AG08395 (cell line): ENCODE measurements at places on chromosomes 1 and 21.

GRCh38 chr1:92957030-92957734 lies 4.1 kb downstream of the DIPK1A start:
- DNase-seq: no peak

- no peak for DNase-seq
These were observed 49.1 kb downstream of the TRABD2B start for GRCh38 chr1:47948126-47948525.

DNA sequence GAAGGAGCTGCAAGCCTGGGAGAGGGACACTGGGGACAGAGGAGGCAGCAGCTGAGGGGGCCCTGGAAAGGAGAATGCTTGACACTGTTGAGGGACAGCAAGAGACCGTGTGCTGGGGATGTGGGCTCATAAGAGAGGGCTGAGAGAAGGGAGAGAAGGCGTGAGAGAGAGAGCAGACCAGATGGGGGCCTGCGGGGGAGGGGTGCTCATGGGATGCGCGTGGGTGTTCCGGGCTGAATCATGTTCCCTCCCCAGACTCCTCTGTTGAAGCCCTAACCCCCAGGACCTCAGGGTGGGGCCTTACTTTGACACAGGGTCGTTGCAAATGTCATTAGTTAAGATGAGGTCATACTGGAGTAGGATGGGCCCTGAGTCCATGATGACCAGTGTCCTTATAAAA lies 40.8 kb downstream of the NTPCR start:
- DNase-seq: no peak

- peak; percentile 85 for DNase-seq
These were observed 155.0 kb upstream of the EDN2 start for GRCh38 chr1:41639332-41639936.

GRCh38 chr21:16420031-16420724 lies 690.4 kb downstream of the USP25 start:
- DNase-seq: peak; percentile 5

GRCh38 chr1:40310983-40311642 lies 6.0 kb downstream of the COL9A2 start:
- no peak for DNase-seq

- no peak for DNase-seq
These were observed 39.8 kb downstream of the VPS26C start for GRCh38 chr21:37227071-37228002.

DNA sequence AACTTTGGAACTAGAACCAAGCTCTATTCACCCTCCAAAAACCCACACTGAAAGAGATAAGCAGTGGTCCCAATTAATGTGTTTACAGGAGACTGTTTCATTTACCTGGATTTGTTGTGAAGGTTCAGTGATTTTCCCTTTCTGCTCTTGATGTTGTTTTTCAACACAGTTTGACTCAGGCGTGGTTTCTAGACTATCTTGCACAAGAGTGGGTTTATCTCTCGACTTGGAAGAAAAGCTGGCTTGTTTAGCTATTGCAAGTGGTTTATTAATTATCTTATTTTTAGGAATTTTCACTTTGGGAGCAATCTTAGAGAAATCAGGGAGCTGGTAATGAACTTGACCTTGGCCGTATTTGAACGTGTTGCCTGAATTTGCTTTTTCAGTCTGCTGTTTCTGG lies 5.3 kb downstream of the AKNAD1 start:
- no peak for DNase-seq

GRCh38 chr1:245986404-245987218 lies 520.5 kb downstream of the SMYD3 start:
- peak; percentile 69 for DNase-seq

DNA sequence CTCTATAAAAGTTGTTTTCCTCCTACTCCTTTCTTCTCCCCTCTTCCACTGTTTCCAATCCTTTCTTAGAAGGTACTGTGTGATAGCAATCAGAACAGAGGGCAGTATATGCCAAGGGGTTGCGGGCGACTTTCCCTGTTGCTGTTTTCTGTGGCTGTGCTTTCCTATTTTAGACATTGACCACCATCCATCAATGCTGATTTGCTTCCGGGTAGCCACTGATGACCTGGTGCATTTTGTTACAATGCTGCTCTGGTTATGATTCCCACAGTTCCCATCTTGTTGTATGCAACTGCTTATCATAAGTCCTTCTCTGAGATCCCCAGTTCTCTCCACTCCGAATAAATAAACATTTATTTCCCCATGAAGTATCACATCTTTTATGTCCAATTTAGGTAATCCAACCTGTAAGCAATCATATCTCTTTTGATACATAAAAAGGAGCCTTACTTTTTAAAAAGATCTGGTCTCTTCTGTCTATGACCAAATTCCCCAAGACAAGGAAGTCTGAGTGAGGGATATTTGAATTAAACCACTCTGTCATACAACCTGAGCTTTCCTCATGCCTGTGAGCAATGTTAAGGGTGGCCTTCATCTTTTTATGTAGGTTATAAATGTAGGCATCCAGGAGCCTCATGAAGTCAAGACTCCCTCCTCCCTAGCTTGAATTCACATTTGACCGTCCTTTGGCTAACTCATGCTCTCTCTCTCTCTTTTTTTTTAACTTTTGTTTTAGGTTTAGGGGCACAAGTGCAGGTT lies 52.5 kb upstream of the CD55 start:
- DNase-seq: no peak

- no peak for DNase-seq
These were observed 158.8 kb upstream of the NFIA start for GRCh38 chr1:60923389-60924087.

DNA sequence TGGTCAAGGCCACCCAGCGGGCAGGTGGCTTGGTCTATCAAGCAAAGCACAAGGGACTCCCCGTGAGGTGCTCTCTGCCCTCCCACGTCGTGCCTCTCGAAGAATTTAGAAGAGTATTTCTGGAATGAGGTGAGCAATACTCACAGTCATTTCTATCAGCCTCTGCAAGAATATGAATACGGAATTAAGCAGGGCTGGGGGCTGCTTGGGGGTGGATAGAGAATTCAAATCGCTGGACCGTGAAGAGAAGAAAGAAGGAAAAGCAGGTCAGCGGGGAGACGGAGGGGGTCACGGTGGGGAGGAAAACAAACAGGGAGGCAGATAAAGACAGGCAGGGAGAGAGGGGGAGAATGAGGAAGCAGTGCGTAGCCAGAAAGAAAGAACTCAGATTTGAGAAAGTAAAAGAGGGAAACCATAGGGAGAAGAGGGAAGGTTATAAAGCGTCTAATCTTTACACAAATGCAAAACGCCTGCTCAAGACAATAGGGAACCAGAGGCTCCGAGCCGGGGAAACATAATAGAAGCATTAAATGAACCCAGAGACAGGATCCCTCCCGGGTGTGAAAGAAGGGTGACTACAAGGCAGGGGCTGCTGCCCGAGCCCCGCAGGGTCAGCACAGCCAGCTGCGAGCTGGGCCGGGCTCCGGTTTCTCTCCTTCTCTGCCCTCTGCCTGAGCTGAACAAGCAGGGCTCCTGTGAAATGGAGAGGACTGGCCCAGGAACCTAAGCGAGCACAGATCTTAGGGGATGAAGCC lies 2.1 kb upstream of the EDN2 start:
- no peak for DNase-seq

GRCh38 chr1:11426617-11427016 lies 52.3 kb upstream of the DISP3 start:
- DNase-seq: no peak

DNA sequence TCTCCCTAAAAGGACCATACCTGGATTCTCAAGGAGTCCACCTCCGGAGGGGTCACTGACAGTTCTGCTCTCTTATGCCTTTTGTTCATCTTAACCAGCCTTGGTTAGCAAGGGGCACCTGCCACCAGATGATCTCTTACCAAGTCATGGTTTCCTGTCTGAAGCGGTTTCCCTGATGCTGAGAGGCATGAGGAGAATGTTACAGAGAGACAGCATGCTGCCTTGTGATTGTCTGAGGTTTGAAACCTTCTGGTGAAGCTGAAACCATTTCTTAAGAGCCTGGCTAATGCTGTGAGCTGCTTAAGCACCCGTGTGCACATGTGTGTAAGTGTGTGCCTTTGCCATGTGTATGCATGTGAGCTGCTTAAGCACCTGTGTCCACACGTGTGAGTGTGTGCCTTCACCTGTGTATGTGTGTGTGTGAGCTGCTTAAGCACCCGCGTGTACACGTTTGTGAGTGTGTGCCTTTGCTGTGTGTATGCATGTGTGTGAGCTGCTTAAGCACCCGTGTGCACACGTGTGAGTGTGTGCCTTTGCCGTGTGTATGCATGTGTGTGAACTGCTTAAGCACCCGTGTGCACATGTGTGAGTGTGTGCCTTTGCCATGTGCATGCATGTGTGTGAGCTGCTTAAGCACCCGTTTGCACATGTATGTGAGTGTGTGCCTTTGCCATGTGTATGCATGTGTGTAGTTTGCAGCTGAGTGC lies 136.4 kb upstream of the COL6A1 start:
- no peak for DNase-seq

DNA sequence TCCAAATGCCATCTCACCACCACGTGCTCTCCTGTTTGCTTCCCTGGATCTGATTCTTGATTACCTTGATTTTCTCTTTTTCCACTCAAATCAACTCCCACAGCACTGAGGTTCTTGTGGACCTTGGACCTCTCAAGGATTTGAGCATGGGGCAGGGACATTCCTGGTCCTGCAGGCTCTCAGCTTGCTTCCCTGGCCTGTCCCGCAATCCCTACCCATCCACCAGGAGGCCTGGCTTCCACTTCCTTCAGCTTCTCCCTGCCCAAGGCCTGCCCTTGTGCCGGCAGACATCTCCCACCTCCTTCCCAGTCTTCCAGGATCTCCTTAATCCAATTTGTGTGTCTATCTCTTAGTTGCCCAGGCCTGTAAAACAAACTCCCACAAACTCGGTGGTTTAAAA lies 21.6 kb downstream of the PLA2G2A start:
- no peak for DNase-seq

- DNase-seq: no peak
These were observed 65.4 kb upstream of the LYST start for GRCh38 chr1:235932090-235932510.

GRCh38 chr1:163928069-163928468 lies 606.3 kb downstream of the NUF2 start:
- no peak for DNase-seq

GRCh38 chr1:243716906-243717305 lies 133.1 kb downstream of the AKT3 start:
- DNase-seq: no peak

- no peak for DNase-seq
These were observed 270.6 kb upstream of the VAMP3 start for GRCh38 chr1:7500381-7501083.

- DNase-seq: no peak
These were observed 43.4 kb upstream of the MPZL1 start for GRCh38 chr1:167678422-167678821.

GRCh38 chr1:217135987-217136894 lies 413.0 kb upstream of the ESRRG start:
- no peak for DNase-seq

DNA sequence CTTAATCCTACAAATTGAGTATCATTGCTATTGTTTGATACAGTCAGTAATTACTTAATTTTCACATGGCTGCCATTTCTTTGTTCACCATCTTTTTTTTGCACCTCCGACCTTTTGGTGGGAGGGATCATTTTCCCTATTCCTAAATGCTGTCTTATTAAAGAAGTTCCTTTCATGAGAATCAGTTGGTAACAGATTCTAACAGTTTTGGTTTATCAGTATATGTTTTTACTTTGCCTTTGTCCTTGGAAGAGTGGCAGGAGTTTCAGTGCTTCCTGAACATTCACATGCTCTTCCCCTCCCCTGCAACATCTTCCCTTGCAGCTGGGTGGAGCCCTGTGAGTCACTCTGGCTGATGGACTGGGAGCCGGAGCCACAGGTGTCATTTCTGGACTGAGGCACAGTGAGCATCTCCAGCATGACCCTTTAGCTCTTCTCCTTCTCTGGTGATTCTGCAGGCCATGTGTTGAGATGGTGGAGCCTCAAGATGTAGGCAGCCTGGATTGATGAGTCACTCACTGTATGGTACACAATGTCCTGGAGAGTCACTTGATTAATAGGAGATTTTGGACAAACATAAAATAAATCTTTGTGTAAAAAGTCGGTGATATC lies 217.7 kb downstream of the URB2 start:
- DNase-seq: no peak

GRCh38 chr21:33268737-33269441 lies 2.7 kb downstream of the IL10RB start:
- no peak for DNase-seq
